ENCODE measurements at places on chromosomes 7 and 10.

DNA sequence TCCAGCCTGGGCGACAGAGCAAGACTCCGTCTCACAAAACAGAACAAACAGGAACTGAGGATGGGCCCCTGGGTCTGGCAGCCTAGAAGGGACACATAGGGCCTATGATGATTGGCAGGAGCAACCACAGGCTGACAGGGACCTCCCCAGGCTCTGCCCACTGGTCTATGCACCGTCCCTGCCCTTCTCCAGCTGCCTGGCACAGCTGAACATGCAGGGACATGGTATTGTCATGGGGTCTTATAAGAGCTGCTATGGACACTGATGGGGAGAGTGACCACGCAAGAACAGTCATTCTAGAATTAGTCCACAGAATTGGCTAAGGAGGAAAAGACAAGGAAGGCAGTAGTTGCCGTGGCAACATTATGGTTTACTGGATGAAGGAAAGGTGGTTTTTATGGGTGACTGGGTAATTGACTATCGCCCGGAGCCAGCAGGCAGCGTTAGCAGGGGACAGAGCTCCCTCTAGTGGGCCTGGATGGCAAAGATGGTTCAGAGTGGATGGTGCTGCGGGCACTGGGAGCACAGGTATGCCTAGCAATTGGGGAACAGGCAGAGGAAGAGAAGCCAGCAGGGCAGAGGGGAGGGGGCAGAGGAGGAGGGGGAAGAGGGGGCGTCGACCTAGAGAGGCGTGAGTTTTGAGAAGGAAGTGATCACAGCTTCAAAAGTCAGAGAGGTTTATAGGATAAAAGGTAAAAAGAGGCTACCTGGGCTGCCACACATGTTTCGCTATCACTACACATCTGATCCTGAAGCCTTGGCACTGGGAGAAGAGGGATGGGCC is 7.8 kb upstream of the TRIM56 start:
- DNase-seq, result peak; percentile 88

GRCh38 chr10:13349463-13350274 is 1.6 kb upstream of the SEPHS1 start:
- DNase-seq, result no peak

- DNase-seq, result no peak
Observed at GRCh38 chr7:154424350-154424749, 372.2 kb downstream of the DPP6 start.

DNA sequence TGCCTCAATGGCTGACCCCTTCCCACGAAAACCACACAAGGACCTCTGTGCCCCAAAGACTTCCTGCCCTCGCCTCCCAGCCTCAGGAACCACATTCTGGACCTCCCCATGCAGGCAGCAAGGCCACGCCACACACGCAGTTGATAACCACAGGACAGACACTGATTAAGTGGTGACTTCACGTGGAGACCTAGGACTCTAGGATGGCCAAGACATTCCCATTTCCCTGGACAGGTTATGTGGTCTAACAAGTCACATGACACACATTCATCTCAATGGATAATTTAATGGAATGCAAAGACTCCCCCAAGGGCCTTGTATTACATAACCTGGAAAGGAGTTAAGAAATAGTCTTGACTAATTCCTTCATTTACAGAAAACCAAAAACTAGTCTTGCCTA is 110.2 kb downstream of the LARP4B start:
- DNase-seq, result no peak

GRCh38 chr10:107623292-107623691 is 458.8 kb upstream of the SORCS1 start:
- no peak for DNase-seq

GRCh38 chr10:8323428-8324054 is 269.1 kb downstream of the GATA3 start:
- no peak for DNase-seq

- no peak for DNase-seq
Observed at GRCh38 chr10:11433657-11434056, 177.8 kb downstream of the USP6NL start.

GRCh38 chr10:79189853-79190435 is 121.2 kb downstream of the ZMIZ1 start:
- no peak for DNase-seq

GRCh38 chr10:128065881-128066534 is 60.2 kb downstream of the MKI67 start:
- no peak for DNase-seq

GRCh38 chr10:71396084-71396710 is 523 bp upstream of the CDH23 start:
- DNase-seq, result no peak

DNA sequence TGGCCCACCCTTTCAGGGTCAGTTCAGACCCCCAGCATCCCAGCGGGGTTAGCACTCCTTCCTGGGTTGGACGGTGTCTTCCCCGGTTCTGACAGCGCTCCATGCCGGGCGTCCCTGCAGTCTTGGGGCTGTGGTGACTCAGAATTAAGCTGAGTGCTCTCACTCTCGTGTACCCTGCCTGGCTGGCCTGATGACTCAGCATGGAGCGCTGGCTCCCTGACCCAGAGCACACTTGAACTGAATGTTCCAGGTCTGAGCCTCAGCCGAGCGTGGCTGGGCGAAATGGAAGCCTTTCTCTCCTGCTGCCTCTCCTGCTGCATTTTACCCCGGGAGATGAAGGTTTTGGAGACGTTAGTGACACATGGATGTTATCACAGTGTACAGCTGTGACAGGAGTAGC is 7.1 kb downstream of the BAG3 start:
- DNase-seq, result no peak

DNA sequence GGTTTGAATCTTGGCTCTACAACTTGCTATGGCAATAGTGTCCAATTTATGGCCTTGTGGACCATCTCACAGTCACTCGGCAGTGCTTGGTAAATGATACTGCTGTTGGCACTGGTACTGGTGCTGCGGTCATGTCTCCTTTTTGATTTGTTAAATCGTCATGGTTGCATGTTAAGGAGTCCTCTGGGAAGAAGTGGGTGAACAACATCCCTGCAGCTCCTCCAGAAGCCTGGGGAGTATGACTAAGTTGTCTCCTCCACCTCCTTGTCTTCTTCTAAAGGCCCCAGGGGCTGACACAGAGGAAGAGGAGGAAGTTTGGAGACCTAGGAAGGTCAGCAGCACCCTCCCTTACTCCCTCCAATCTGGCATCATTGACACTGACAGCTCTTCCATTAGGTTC is 8.5 kb downstream of the ITPRIP start:
- DNase-seq, result no peak

- no peak for DNase-seq
Observed at GRCh38 chr10:59817773-59818172, 64.5 kb upstream of the MRLN start.

DNA sequence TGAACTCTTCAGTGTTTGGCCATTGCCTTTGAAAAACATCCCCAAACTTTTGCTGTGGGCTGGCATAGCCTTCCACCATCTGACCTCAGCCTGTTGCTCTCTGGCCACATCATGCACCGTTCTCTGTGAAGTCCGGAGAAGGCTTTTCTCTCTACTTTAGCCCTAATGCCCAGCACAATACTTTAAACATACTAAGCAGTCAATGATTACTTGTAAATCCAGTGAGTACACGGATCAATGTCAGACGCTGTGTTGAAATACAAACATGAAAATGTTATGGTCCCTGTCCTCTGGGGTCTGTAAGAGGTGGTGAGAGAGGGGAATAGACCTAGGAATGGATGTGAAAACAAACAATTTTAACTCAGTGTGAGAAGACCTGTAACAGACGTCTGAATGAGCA is 297.9 kb downstream of the PLXDC2 start:
- DNase-seq, result no peak

- DNase-seq, result no peak
Observed at GRCh38 chr10:35079763-35080162, 10.4 kb downstream of the CUL2 start.

DNA sequence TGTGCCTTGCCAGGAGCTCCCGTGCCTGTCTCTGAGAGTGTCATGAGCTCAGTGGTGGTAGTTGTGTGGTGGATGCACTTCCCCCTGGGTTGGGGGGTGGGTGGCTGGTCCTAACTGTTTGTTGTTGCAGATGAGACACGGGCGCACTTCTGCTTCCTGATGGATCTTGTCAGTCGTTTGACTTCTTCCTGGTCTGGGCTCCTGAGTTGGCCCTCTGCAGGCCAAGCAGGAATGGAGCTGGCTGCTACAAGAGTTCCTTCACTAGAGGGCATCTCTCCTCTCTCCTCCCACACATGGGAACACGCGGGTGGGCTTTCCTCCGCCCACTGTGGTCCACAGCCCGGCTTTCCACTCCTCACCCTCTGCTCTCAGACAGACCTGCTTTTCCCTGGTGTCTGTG is 82.0 kb downstream of the BMS1 start:
- no peak for DNase-seq

DNA sequence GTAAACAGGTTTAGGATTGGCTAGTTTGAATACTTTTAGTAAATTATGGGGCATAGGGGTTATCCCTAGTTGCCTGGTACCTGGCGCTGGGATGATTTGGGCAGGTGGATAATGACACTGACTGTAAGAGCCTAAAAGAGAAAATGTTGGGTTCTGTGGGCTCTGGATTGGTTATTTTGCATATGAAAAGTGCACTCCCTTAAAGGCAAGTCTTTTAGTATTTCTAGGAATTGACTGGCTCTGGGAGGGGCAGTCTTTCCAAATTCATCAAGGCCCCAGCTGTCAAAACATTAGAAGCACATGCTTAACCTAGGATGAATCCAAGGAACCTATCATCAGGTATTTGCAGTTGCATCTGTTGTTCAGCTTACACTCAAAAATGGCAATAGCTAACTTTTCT is 454.6 kb upstream of the SORCS1 start:
- DNase-seq, result no peak

DNA sequence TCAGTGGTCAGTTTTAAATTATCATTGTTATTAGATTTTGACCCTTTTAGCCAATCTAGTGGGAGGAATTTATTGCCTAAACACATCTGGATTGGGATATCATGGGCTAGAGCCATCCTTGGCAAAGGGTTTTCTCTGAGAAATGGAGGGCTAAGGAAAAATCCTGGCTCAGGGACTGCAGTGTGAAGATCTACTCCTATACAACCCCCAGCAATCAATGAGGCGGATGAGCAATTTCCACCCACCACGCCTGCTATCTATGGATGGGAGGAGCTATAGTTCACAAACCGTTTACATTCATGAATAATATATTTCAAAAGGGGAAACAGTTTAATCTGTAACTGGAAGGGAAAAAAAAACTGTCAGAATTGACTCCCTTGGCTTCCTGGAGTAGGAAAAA is 2.7 kb downstream of the CAV1 start:
- DNase-seq, result no peak

GRCh38 chr7:25659841-25660240 is 431.6 kb upstream of the NPVF start:
- no peak for DNase-seq

DNA sequence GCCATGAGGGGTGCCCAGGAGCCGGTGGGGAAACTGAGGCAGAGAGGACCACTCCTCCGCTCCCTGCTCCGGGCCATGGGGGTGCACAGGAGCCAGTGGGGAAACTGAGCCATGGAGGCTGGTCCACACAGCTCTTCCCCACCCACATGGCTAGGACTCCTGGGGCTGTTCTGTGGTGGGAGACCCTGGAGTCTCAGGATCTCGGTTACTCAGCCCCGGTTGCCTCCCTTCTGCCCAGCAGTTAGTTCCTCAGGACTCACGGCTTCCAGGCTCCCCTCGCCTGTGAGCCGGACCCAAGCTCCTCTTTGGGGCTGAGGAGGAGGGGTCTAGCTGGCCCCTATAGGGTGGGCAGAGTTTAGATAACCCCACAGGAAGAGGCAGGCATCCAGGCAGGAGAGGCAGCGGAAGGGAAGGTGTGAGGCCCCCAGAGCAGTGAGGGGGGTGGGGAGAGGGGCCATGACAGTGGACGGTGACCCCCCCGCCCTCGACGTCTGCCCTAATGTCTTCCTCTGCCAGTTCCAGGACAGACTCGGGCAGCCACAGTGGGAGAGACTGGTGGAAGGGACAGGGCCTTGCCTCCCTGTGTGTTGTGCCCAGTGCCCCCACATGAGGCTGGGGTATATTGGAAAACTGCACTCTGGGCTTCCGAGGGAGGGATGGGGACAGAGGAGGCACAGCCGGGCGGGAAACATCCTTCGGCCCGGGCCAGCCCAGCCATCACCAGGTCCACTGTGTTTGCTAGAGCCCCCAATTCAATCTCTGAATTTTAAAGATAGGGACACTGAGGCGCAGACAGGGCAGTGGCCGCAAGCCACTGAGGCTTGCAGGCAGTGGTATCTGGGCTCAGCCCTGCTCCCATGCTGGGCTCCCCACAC is 4.3 kb downstream of the ELFN1 start:
- DNase-seq, result no peak

DNA sequence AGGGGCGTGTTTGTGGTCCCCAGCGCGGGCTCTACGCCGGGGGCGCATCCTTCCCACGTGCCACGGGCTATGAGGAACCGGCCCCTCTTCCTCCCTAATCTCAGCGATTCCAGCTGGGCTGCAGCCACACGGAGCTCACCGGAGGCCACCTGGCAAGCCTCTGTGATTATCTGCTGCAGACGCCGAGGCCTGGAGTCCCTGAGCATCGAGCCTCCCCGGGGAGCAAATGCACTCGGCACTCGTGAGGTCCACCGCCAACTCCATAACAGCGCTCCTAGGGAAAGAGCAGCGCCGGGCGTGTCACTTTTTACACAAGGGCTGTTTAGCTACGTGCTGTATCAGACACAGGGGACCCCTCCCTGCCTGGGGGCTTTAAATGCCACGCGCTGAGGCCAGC is 101.2 kb downstream of the DYNC2I1 start:
- DNase-seq, result no peak

DNA sequence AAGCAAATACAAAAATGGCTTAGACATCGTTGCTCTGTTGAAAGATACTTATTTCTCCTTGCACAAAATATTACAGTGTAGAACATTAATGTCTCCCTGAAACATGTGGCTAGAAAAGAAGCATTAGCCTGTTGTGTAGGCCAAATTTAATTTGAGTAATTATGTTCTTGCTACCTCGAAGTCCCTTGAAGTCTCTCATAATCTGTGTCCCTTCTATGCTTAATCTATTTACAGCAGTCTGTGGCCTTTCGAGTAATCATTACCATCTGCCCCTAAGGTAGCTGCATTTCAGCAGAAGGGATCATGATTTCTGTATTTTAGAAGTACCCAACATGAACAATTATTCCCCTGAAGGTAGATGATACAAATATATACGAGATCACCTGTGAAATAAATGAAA is 615.2 kb downstream of the GRM8 start:
- DNase-seq, result no peak

- no peak for DNase-seq
Observed at GRCh38 chr7:87935384-87935706, 1.3 kb downstream of the ADAM22 start.
